Activated T-cell treated with anti-CD3 and anti-CD28 coated beads, Interleukin-2, amount 50 U/mL, for 72 hours (primary cell): ENCODE measurements at places on chromosomes 5 and 9. TPM values are rescaled to one million over a fixed set of nuclear protein-coding genes. Genes with fewer than 3 reads are reported as not detected.

DNA sequence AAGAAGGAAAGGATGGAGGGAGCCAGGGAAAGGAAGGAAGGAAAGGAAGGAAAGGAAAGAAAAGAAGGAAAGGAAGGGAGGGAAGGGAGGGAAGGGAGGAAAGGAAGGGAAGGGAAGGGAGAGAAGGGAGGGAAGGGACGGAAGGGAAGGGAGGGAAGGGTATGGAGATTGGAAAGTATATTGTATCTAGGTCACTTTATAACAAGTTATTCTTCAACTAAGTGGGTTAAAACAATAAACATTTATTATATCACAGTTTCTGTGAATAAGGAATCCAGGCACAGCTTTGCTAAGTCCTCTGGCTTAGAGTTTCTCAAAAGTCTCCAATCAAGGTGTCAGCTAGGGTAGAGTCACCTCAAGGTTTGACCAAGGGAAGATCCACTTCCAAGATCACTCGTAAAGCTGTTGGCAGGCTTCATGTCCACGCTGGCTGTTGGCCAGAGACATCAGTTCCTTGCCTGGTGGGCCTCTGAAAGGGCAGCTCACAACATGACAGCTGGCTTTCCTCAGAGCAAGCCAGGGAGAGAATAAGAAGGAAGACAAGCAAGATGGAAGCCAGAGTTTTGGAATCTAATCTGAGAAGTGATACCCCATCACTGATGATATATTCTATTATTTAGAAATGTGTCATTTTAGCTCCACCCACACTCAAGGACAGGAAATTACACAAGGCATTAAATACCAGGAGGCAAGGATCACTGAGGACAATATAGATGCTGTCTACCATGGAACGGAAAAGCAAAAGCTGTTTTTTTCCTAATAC lies 105.1 kb downstream of the DEPDC1B start:
- no peak for DNase-seq

- no peak for DNase-seq
These were observed 2.9 kb downstream of the MEGF9 start for GRCh38 chr9:120711354-120711753.

DNA sequence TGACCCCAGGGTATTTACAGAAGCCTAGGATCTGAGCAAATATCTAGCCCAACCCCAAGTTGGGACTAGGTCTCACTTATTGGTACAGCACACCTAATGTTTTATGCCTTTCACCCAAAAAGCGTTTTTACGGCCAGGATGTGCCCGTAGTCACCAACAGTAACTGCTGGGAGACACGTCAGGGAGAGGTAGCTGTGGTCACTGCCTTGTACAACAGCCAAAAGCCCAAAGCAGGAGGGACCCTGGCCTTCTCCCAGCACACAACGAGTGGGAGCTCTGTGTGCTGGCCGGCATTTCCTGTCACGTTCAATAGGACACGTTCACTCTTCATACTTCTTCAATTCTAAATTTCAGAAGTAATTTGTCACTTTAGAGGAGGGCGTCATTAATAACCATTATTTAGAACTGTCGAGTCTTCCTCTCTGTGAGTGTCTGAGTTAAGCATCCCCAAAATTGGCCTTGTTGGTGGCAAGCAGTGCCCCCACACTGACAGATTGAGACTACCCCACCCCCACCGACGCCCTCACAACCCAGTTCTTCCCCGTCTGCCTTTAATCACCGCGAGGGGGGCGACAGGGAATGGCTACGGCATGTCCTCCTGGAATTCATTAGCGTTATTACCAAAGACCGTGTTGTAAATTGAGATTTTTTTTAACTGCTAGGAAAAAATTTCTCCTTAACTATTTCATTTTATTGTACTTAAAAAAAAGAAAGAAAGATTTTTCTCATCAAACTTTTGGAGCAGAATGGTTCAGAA lies 80.7 kb downstream of the MVB12B start:
- DNase-seq = no peak

Gene CDH9
- total RNA-seq = not detected
